CD8-positive, alpha-beta memory T cell (primary cell): ENCODE measurements at places on chromosomes 12 and 14.

- no peaks in the 10 kb centered on the region for H3K4me1 ChIP-seq
- no peak for DNase-seq
- H3K4me3 ChIP-seq: no peak overlapping the region
- H3K36me3 ChIP-seq: peaks cover 3% of the 10 kb centered on the region
- H3K27me3 ChIP-seq: no peaks in the 10 kb centered on the region
Measured at GRCh38 chr12:26678697-26679660, 154.0 kb downstream of the ITPR2 start.

DNA sequence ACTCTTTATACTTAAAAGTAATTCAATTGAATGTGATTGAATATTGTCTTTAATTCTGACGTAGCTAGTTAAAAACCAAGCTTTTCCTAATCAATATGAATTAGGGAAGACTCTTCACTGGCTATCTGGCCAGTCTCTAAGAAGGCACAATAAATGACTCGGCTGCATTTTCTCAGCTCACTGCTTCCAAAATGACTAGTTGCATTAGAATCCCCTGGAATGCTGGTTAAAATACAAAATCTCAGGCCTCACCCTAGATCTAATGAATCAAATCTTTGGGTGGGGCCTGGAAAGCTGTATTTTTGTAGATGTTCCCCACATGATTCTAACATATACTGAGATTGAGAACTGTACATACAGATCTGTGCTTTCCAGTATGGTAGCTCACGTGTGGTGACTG, 242.1 kb downstream of the CHST11 start:
- H3K4me1 ChIP-seq: peaks cover 23% of the 10 kb centered on the region
- no peaks in the 10 kb centered on the region for H3K36me3 ChIP-seq
- H3K4me3 ChIP-seq: no peak overlapping the region
- no peaks in the 10 kb centered on the region for H3K27me3 ChIP-seq

- no peaks in the 10 kb centered on the region for H3K4me1 ChIP-seq
- H3K4me3 ChIP-seq: no peak overlapping the region
- H3K36me3 ChIP-seq: no peaks in the 10 kb centered on the region
- DNase-seq: no peak
- no peaks in the 10 kb centered on the region for H3K27me3 ChIP-seq
Measured at GRCh38 chr14:67166450-67166853, 22.8 kb upstream of the GARIN2 start.

DNA sequence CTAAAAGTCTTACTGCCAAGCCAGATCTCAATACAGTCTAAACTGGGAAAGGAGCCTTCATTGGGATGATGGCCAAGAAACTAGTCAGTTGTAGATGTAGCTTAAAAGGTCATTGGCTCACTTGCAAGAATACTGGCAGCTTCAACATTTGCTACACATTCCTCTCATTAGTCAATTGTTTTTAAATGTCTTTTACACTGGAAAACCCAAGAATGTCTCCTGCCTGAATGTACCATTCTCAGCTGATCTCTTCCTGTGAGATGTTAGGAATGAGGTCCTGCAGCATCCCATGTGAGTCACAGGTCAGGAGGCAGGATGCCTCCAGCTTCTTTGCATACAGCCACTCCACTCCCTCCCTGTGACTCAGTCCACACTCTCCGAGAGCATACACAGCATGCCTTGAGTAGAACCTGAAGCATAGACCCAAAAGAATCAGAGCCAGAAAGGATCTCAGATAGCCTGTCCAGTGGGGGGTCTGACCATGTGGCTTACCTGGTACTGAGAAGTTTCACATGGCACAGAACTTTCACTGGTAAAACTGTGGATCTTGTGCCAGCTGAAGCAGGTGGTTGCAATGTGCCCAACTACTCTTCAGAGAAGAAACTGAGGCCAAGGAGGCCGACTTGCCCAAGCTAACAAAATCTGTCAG, 56.0 kb upstream of the HECTD1 start:
- H3K36me3 ChIP-seq: no peaks in the 10 kb centered on the region
- no peak overlapping the region for H3K27ac ChIP-seq
- no peaks in the 10 kb centered on the region for H3K27me3 ChIP-seq
- DNase-seq: no peak

DNA sequence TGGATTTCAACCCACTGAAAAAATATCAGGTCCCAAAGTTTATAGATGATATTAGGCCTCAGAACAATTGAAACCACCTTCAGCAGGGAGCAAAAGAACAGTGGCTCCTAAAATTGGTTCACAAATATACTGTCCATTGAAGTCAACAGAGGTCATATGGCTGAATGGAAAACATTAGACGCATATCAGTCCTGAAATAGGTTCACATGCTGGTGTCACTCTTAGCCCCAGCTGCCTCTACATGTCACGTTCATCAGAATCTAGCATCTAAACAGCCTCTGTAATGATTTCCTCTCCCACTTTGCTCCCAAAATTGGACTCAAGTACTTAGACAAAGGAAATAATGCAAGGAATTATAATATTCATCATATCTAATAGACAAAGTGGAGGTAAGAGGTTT, 8.7 kb downstream of the FLRT2 start:
- no peaks in the 10 kb centered on the region for H3K4me1 ChIP-seq
- H3K27ac ChIP-seq: no peak overlapping the region
- no peak overlapping the region for H3K4me3 ChIP-seq
- no peaks in the 10 kb centered on the region for H3K27me3 ChIP-seq

DNA sequence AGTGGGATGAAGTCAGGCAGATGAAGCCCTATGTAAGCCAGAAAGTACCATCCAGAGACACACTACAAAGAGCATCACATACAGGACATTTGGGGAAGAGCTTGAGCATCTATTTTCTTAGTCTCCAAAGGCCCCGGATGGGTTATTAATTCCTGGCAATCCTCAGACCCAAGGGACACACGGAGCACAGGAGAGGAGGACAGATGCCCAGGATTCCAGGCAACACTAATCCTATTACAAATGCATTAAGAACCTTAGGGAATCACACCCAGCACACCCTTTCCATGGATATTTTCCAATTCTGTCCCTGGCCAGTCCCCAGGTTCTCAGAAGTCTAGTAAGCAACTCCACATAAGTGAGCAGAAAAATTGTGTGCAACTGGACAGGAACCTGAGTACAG, 65.9 kb downstream of the CMKLR1 start:
- no peaks in the 10 kb centered on the region for H3K27me3 ChIP-seq
- no peak overlapping the region for H3K4me3 ChIP-seq
- no peak for DNase-seq
- H3K4me1 ChIP-seq: no peaks in the 10 kb centered on the region
